Upper lobe of left lung (tissue), 6 donors: ENCODE measurements at places on chromosomes 6 and 20. TPM values are rescaled to one million over a fixed set of nuclear protein-coding genes. Genes with fewer than 3 reads are reported as not detected.
A peak's percentile ranks its signal among the peaks of the same experiment; 100 is the strongest.

DNA sequence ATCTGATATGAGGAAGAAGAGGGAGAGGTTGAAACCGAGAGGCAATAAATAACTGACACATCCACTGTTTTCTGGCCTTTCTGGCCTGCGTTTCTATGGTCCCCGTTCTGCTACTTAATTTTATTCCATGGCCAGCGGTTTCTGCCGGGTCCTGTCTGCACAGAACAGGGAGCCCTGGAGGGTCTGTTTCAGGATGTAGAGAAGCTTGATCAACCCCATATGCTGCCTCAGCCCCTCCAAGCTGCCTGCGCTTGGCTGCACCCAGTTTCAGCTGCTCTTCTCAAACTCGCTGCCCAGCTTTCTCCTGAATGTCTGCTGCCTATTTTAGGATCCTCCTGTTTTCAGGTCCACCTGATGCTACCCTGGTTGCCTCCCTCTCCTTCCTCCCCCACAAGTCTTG, 18.5 kb upstream of the PACSIN1 start:
- no peak overlapping the region for H3K4me3 ChIP-seq
- no peak overlapping the region for H3K27ac ChIP-seq
- no peaks in the 10 kb centered on the region for H3K27me3 ChIP-seq
- H3K4me1 ChIP-seq = no peaks in the 10 kb centered on the region
- no peaks in the 10 kb centered on the region for H3K36me3 ChIP-seq

- no peak for DNase-seq
- no peaks in the 10 kb centered on the region for H3K27me3 ChIP-seq
- no peaks in the 10 kb centered on the region for H3K4me1 ChIP-seq
- H3K36me3 ChIP-seq = no peaks in the 10 kb centered on the region
- H3K27ac ChIP-seq = no peak overlapping the region
These were observed 13.6 kb upstream of the TGM3 start for GRCh38 chr20:2282181-2282580.

GRCh38 chr20:58014628-58015315, 213.7 kb downstream of the ANKRD60 start:
- no peak overlapping the region for H3K27ac ChIP-seq
- no peak for DNase-seq
- H3K4me1 ChIP-seq = no peaks in the 10 kb centered on the region
- H3K27me3 ChIP-seq = no peaks in the 10 kb centered on the region

- peak; percentile 37 for DNase-seq
- no peaks in the 10 kb centered on the region for H3K27me3 ChIP-seq
- no peak overlapping the region for H3K27ac ChIP-seq
- H3K4me1 ChIP-seq = peaks cover 12% of the 10 kb centered on the region
- H3K36me3 ChIP-seq = no peaks in the 10 kb centered on the region
These were observed 53.8 kb downstream of the ADAT2 start for GRCh38 chr6:143396497-143397226.

DNA sequence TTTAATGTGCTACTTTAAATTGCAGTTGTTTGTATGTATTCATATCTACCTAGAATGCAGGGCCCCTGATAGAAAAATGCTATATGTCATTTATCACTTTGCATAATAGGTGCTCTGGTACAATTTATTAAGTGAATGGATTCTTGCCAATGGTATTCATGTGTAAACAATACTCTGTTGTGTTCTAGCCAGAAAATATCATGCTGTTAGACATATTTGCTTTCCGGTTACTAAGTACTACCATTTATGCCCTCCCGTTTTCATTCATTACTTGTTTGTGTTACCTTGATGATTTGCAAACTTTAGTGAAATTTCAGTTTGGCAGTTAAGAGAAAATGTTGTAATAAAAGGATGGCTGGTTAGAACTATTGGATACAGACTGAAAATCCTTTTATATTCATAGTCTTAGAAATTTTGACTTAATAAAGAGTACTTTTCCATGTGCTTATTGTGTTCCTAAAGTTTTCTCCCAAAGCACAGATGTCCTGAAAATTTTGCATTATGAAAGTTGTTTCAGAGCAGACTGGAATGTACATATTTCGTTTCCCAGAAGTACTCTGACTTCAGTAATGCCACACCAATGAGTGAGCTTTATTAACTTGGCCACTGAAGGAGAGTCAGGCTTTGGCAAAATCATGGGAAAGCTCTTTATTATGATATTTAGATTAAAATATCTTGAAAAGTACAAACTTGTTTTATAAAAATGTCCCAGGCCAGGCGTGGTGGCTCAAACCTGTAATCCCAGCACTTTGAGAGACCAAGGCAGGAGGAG, 31.5 kb downstream of the RPF2 start:
- H3K36me3 ChIP-seq = peaks cover 40% of the 10 kb centered on the region
- H3K4me3 ChIP-seq = no peak overlapping the region

DNA sequence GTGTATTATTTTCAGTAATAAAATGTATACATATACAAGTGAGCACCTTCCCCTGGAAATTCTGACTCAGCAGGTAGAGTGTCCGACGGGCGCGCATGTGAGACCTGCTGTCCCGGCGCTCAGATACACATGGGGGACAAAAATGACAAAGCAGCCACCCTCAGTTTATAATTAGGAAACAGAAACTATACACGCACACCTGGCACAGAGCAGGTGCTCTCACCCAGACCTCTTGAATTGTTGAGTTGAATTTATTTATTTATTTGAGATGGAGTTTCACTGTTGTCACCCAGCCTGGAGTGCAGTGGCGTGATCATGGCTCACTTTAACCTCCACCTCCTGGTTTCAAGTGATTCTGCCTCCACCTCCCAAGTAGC, 180.4 kb downstream of the ZDHHC14 start:
- no peak overlapping the region for H3K27ac ChIP-seq
- H3K27me3 ChIP-seq = no peaks in the 10 kb centered on the region
- no peak overlapping the region for H3K4me3 ChIP-seq
- DNase-seq = peak; percentile 15
- H3K4me1 ChIP-seq = peaks cover 6% of the 10 kb centered on the region

DNA sequence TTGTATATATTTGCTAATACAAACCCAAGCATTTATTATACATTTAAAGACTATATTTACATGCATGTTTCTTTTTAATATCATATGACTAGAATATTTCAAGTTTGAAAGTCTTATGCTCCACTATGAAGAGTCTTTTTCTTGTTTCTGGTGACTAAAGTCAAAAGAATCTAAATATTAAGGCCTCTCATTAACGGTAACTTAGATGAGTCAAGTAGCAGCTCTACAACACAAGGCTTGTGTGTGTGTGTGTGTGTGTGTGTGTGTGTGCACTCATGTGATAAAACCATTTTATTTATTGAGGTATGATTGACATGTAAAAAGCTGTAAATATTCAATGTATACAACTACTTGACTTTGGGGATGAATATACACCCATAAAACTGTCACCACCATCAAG, 275.6 kb downstream of the TFAP2B start:
- DNase-seq = no peak
- H3K4me1 ChIP-seq = no peaks in the 10 kb centered on the region
- H3K36me3 ChIP-seq = no peaks in the 10 kb centered on the region
- H3K27ac ChIP-seq = no peak overlapping the region
- H3K27me3 ChIP-seq = no peaks in the 10 kb centered on the region

DNA sequence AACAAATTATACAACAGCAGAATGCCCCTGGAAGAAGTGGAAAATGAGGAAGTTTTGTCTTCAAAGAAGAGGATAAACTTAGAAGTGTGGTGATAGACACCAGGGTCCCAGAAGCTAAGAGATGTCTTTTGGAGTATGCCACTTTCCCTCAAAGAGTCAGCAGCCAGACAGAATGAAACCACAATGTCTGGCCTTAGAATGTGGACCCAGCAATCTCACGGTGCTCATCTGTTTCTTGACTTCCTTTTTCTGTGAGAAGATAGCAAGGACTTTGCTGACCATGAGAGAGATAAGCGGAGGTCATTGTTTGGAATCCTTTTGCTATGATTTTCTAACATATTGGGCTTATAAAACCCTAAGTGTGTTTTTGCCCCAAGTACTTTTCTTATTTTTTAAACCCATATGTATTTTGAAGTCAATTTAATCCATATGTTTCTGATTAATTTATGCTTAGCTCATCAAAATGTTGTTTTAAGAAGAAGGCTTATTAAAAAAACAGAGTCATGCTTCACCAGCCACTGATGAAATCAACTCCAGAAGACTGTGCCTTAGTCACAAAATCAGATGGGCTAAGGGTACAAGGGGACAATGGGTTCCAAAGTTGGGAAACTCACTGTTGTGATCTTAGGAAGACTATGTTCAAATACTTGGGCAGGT, 451.2 kb upstream of the JAG1 start:
- H3K36me3 ChIP-seq = no peaks in the 10 kb centered on the region
- H3K27ac ChIP-seq = no peak overlapping the region
- no peak overlapping the region for H3K4me3 ChIP-seq
- no peaks in the 10 kb centered on the region for H3K4me1 ChIP-seq
- no peak for DNase-seq

GRCh38 chr20:824916-825315, 8.6 kb upstream of the FAM110A start:
- H3K4me1 ChIP-seq = no peaks in the 10 kb centered on the region
- H3K27me3 ChIP-seq = no peaks in the 10 kb centered on the region
- no peak overlapping the region for H3K27ac ChIP-seq
- H3K4me3 ChIP-seq = no peak overlapping the region
- H3K36me3 ChIP-seq = no peaks in the 10 kb centered on the region
- no peak for DNase-seq

DNA sequence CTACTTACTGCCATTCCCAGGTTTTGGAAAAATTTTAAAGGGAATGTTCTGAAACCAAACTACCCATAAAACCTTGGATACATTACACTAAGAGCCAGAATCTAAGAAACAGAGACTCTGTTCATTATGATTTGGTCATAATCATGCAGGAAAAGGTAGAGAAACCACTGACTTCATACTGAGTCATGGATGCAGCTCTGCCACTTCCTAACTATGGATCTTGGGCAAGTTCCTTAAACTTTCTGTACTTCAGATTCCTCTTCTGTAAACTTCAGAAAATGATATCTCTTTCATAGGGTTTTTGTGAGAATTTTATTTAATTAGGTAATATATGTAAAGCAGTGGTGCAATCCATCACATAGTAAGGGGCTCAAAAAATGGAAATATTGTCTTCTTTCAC, 20.0 kb downstream of the PLA2G7 start:
- H3K27ac ChIP-seq = no peak overlapping the region
- DNase-seq = no peak
- H3K27me3 ChIP-seq = no peaks in the 10 kb centered on the region

- DNase-seq = no peak
- H3K27ac ChIP-seq = no peak overlapping the region
- no peaks in the 10 kb centered on the region for H3K4me1 ChIP-seq
These were observed 63.0 kb downstream of the AGPAT4 start for GRCh38 chr6:161210857-161211256.

DNA sequence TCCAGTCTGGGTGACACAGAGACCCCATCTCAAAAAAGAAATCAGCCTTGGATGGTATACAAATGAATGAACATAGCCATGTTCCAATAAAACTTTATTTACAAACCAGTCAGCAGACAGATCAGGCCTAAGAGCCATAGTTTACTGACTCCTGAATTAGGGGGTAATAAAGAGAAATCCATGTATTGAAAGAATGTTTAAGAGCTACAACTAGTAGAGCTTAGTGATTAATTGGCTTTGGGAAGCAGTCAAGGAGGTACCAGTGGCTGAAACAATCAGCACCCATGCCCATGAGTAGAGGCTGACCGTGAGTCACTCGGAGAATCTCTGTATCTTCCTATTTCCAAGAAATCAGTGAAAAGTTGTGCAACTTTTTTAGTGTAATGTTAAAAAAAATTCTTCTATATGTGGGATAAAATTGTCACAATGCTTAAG, 223.6 kb upstream of the RREB1 start:
- no peak overlapping the region for H3K27ac ChIP-seq
- H3K27me3 ChIP-seq = no peaks in the 10 kb centered on the region
- no peak for DNase-seq
- no peaks in the 10 kb centered on the region for H3K36me3 ChIP-seq
- H3K4me1 ChIP-seq = no peaks in the 10 kb centered on the region
- H3K4me3 ChIP-seq = no peak overlapping the region

DNA sequence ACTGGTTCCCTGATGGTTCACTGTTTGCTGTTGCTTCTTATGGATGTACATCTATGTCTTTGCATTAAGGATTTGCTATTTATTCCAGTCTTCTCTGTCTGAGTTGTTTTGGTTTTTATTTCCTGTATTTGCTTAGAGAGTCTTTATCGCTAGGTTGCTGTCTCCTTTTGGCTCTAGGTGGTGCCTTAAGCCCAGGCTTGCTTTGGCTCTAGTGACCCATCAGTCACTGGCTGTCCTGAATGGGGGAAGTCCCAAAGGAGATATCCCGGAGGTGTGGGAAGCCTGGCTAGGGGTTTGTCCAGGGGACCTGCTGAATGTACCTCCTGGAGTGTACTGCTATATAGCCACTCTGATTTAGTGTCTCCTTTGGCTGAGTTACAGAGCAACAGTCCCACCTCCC, 53.4 kb downstream of the MCHR2 start:
- no peak overlapping the region for H3K4me3 ChIP-seq
- no peaks in the 10 kb centered on the region for H3K27me3 ChIP-seq
- H3K4me1 ChIP-seq = no peaks in the 10 kb centered on the region
- H3K36me3 ChIP-seq = no peaks in the 10 kb centered on the region
- H3K27ac ChIP-seq = no peak overlapping the region

DNA sequence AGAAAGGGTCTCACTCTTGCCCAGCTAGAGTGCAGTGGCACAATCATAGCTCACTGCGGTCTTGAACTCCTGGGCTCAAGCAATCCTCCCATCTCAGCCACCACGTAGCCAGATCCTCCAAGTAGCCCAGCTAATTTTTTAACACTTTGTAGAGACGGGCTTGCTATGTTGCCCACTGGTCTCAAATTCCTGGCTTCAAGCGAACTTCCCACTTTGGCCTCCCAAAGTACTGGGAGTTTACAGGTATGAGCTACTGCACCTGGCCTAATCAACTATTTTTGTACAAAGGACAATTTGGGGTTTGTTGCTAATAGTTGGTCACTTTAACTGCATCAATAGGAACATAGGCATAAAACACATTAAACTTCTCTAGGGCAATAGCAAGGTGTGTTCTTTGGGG, 29.9 kb upstream of the SYNCRIP start:
- DNase-seq = no peak
- H3K36me3 ChIP-seq = no peaks in the 10 kb centered on the region
- H3K27me3 ChIP-seq = no peaks in the 10 kb centered on the region
- H3K4me1 ChIP-seq = peaks cover 32% of the 10 kb centered on the region
- no peak overlapping the region for H3K4me3 ChIP-seq

GRCh38 chr20:58996226-58996611, 10.8 kb downstream of the CTSZ start:
- no peaks in the 10 kb centered on the region for H3K4me1 ChIP-seq
- H3K36me3 ChIP-seq = peaks cover 99% of the 10 kb centered on the region
- no peak overlapping the region for H3K4me3 ChIP-seq
- no peak overlapping the region for H3K27ac ChIP-seq
- H3K27me3 ChIP-seq = no peaks in the 10 kb centered on the region
- DNase-seq = no peak

POM121L2 gene
- not detected for total RNA-seq

OPRL1 gene
- total RNA-seq = 2.7 TPM

OR2H1 gene
- not detected for total RNA-seq

OR2B6 gene
- total RNA-seq = not detected

GRM1 gene
- total RNA-seq = not detected

OLIG3 gene
- total RNA-seq = not detected

LGSN gene
- 0.17 TPM for total RNA-seq

AIF1 gene
- total RNA-seq = 106 TPM

PBOV1 gene
- total RNA-seq = not detected

DLGAP4 gene
- total RNA-seq = 92.0 TPM

LSM14B gene
- 33.1 TPM for total RNA-seq

SEMG1 gene
- not detected for total RNA-seq

EEF1A2 gene
- total RNA-seq = 0.61 TPM

THEMIS gene
- 3.1 TPM for total RNA-seq

RFX6 gene
- not detected for total RNA-seq

PRL gene
- total RNA-seq = not detected
